Pons (tissue), 1 donor: ENCODE measurements at places on chromosomes 2 and 18.
A peak's percentile ranks its signal among the peaks of the same experiment; 100 is the strongest.

DNA sequence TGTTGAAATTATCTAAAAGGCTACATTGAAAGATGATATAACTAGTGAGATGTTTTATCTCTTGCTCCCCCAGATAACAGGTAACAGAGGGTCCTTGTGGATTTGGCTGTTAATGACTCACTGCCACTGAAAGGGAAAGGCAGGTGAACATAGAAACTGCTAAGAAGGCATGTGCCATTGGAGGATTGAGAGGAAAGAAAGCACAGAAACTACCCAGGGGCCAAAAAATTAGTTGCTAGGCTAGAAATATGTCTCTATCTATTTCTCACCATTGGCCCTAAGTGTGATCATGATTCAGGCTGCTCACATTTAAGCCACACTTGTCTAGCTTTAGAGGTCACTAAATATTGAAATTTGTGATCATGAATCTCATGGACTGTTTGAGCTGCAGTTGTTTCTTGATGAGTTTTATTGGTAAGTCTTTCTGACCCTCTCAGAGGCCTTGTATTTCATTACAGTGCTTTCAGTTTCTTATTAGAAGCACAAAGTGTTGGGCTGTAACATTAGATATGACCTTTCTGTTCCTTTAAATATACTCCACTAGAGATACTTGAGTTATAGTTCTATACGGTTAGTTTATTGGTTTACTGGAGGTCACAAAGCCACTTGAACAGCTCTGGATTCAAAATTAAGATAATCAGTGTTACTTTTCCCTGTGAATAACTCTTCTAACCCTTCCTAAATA, 26.2 kb downstream of the NAB1 start:
- DNase-seq = no peak

DNA sequence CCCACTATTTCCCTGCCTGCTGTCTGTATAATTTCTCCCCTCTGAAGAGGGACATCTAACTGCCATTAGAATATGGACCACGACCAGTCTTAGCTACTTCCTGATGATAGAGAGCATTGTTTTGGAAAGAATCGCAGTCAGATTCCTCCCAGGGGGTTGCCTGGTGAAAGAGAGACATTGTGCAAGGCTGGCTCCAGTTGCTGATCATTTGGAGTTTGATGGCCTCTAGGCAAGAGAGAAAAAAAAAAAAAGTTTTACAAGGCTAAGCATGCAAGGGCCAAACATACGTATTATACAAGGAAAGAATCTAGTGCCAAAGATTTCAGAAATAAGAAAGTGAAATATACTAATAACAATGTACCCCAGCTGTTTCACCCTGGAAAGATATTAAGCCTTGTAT, 182.2 kb downstream of the CMPK2 start:
- DNase-seq = peak; percentile 26

GRCh38 chr2:69581774-69582581, 61.6 kb downstream of the AAK1 start:
- DNase-seq = peak; percentile 56

GRCh38 chr2:9144617-9145016, 62.0 kb upstream of the ASAP2 start:
- no peak for DNase-seq

DNA sequence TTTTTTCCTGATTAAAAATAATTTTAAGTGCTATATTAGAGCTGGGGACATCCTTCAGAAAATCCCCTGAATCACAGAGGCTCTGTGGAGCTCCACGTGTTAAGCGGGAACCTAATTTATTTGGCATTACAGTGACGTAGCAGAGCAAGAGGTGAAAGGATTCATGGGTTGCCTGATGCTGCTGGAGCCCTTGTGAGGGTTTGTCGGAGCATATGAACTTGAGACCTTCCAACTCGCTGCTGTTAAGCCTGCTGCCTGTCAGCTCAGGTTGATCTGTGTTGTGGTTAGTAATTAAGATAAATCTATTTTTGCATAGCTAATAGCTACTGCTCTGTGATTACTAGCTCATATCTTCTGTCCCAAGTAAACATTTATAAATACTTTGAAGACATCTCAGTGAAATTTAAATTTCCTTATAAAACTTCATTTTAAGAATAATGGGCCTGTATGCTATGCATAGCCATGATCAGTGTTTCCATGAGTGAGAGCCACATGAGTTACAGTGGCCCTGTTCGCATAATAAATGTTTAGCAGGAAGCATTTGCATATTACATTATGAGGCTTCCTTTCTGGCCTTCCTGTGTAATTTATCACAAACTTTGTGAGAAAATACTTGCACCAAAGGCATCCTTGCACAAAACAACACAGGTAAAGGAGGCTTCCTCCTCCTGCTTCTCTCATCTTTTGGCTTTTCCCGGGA, 438.9 kb downstream of the PTPRM start:
- DNase-seq = no peak

GRCh38 chr2:123811846-123812245, 213.2 kb upstream of the CNTNAP5 start:
- DNase-seq = no peak

DNA sequence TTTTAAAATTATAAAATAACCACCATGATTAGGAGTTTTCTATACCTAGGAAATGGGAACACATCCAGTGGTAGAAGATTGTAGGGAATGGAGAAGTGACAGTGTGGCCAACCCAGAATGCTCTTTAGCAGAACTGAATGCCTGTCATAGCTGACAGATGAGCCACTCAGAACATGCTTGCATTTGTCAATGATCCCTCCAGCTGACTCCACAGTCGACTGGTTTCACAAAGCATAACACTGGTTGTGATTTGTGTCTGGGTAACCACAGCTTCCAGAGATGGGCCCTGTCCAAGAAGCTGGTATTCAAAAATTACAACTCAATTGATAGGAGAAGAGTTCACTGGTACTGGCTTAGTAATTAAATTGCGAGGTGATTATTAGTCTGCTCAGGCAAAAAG, 9.0 kb upstream of the CTIF start:
- DNase-seq = no peak

- DNase-seq = peak; percentile 82
Measured at GRCh38 chr2:233443511-233444183, 89.4 kb downstream of the DGKD start.

GRCh38 chr2:43186679-43187374, 39.6 kb downstream of the ZFP36L2 start:
- DNase-seq = no peak

DNA sequence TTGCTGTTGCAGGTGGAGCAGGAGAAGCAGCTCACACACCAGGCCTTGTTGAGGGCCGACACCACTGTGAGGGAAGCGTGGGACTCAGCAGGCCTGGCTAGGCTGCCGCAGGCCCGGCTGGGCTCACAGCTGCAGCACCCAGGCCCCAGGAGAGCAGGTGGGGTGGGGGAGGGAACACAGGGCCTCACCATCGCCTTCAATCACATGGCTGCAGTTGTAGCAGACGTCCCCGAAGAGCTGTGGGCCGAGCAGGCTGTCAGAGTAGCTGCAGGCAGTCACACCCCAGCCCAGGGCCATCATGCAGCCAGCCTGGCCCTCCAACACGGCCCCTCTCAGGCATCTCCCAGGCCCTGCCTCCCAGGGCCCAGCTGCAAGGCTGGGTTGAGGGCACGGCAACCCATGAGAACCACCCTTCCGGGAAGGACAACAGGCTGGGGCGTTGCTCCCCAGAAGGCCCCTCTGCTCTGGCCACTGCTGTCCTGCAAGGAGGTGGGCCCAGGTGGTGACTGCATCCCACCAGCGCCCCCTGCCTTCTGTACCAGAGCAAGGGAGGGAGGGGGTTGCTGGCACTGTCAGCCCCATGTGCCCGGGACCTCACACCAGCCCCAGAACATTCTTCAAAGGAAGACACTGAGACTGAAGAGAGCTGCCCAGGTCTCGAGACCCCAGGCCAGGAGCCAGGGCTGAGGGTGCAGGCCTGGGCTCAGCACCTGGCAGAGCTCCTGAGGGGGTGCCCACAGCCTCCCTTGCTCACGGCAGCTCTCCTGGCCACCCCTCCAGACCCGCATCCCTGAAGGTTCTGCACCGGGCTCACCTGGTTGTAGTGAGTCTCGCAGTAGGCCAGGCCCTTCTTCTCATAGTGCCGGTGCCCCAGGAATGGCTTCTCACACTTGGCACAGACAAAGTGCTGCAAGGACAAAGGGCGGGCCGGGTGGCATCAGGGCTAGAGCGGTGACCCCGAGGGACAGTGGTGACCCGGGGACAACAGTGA, 5.6 kb upstream of the GPR17 start:
- no peak for DNase-seq
